NCI-H774 (cell line): ENCODE measurements at places on chromosomes 4 and X.

- no peak for DNase-seq
Measured at GRCh38 chr4:73213916-73214653, 44.5 kb downstream of the ANKRD17 start.

- DNase-seq = no peak
Measured at GRCh38 chrX:113868177-113868576, 715.7 kb upstream of the HTR2C start.

DNA sequence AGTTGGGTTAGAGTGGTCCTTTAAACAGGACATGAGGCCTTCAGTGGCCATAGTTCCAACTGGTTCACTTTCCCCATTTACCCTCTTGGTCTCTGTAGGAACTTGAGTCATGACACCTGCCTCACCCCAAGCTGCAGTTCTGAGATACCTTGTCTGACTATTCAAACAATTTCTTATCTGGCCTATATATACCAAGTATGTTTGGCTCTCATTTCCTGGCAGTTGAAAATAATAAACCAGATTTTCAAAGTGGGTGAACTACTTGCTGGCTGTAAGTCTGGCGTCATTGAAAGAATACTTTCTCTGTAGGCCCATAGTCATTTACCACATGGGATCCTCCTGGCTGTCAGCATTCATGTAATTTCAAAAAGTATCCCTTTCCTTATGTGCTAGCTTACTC, 228.8 kb downstream of the SHROOM3 start:
- no peak for DNase-seq

- no peak for DNase-seq
Measured at GRCh38 chr4:81946996-81947395, 426.8 kb downstream of the HNRNPD start.

GRCh38 chrX:9635803-9636202, 129.8 kb downstream of the GPR143 start:
- DNase-seq = no peak

GRCh38 chr4:141301216-141301615, 80.5 kb downstream of the ZNF330 start:
- no peak for DNase-seq

GRCh38 chrX:136662104-136662503, 14.1 kb downstream of the CD40LG start:
- DNase-seq = no peak

GRCh38 chr4:2168469-2169319, 73.2 kb downstream of the HAUS3 start:
- DNase-seq = no peak

DNA sequence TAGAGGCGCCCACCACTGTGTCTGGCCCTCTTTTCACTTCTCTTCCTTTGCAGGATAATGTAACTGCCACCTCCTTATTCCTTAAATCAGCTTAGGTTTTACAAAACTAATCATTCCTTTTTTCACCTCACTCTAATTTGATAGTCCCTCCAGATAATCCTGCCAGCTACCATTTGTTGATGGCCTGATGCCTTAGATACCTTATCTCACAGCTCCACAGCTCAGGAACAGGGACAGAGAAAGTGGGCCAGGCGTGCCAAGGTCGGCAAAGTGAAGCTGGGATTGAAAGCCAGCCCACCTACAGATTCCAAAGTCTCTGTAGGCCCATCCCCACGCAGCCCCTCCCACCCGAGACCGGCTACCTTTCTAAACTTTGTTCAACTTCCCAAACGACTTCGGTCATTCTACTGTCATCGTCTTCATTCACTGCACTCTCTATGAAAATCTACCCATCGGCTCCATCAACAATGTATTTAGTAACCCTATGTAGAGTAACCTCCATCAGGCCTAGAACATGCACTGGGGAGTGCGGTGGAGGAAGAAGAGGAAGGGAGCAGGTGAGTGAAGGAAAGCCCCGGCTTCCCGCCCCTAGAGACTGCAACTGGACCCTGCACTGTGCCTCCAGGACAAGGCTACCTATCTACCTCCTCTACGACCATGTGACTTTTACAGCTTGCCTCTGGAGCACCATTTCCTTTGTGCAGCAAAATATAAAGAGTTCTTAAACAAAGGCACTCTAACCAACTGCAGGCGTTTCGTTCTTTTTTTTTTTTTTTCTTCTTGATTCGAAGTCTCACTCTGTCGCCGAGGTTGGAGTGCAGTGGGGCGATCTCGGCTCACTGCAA, 1.5 kb downstream of the CASP6 start:
- no peak for DNase-seq

DNA sequence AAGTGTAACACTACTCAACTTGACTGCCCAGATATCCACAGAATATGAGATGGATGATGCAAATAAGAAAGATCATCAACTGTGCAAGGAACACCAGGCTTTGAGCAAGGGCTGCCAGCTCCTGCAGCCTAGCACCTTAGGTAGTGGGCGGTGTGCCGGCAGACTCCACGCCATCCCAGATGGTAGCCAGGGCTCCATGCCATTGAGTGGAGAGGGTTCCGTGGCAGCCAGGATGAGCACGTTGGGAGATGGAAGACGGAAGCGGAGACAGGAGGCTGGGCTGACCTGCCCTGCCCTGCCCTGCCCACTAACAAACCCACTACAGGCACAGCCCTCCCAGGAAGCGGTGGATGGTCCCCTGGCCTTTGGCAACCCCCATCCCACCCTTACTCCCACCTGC, 51.9 kb downstream of the TMPRSS11F start:
- DNase-seq = no peak

DNA sequence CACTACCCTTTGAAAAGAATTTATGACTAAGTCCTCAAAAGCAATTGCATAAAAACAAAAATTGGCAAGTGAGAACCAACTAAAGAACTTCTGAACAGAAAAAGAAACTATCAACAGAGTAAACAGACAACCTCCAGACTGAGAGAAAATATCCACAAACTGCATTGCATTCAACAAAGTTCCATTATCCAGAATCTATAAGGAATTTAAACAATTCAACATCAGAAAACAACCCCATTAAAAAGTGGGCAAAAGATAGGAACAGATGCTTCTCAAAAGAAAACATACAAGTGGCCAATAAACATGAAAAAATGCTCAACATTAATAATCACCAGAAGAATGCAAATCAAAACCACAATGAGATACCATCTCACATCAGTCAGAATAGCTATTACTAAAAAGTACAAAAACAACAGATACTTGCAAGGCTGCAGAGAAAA, 130.2 kb downstream of the GASK1B start:
- DNase-seq = no peak

DNA sequence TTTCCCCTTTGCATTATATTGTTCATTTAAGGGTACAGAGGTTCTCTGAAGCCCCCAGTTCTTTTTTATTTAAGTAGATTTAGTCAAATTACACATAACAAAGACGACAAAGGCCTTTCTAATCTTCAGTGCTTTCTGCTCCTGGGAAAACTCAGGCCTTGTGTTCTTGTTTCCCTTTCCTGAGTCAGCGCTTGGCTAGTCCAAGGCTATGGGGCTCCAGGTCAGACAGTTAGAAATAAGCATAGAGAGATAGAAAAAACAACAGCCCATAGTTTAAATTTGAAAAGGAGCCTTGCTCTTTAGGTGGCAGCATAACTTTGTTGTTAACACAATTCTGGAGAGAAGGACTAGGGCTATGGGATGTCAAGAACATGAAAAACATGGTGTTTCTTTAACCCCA, 97.3 kb downstream of the PPP1R2C start:
- no peak for DNase-seq

DNA sequence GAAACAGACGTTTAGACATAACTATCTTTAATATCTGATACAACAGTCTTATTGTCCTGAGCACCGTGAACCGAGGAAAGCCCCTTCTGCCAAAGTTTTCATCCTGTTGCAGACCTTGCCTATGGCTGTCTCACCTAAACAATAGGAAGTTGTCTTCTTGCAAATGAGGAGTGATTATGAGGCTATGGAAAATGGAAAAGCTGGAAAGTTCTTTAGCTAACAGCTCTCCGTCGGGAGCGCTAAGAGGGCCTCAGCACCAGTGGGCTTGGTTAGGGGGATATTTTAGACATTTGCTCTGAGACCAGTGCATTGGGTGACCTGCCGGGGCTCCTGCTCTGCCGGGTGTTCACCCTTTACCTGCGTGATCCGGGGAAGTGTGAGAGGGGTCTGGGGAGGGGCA, 28.4 kb downstream of the TMEM131L start:
- no peak for DNase-seq

DNA sequence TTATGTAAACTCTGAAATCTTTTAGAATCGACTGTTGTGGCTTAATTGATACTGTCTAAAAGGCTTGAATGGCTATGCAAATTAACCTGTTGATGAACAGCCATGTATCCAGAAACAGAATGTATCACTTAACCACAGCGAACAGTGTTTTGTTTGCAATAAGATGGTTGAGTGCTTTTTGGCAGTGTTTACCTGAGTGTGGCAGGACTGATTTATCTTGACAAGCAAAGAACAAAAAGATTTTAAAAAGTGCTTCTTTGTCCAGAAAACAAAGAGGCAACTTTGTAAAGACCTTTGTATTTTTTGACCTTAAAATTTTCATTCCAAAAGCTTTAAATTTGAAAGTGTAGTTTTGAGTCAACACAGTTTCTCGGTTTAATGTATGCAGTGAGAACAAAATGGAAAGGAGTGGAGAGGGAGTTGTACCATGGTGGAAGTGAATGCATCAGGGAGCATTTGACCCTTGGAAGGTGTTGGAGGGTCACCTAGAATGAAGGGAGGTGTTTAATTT, 18.0 kb downstream of the ARHGAP10 start:
- DNase-seq = no peak

DNA sequence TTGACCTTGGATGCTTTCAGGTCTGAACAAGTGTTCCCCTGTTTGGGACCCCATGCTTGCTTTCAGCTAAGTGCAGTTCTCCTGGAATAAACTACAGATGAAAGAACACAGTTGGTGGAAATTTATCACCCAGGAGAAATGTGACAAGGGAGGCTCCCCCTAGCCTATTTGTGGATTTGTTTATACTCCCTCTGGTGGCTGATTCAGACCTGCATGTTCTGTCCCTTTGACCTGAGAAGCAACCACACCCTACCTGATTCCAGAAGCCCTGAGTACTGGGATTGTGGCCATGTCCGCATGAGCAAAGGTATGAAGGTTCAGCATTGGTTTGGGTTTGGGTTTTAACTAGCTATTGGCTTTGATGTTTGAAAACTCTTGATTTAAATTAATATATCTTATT, 440.9 kb downstream of the MID1IP1 start:
- DNase-seq = no peak

- DNase-seq = no peak
Measured at GRCh38 chrX:45743081-45743533, 542.4 kb upstream of the DIPK2B start.

- no peak for DNase-seq
Measured at GRCh38 chrX:133399411-133399810, 15.9 kb downstream of the GPC4 start.

DNA sequence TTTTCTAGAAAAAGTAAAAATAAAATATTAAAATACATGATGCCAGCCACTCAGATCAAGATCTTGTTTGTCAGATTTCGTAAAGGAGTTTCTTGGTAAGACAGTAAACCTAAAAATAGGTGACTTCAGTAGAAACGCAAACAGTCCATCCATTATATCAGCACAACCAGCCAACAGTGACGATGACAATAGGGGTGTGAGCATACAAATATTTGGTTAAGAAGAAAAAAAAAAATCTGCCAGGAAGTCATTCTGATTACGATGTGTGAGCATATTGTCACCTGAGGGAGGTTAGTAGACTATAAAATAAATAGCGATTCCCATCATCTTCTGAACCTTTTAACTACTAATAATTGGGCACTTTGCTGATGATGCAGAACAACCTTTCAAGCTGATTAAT, 37.6 kb downstream of the SLC7A11 start:
- DNase-seq = peak; percentile 49

- peak; percentile 57 for DNase-seq
Measured at GRCh38 chr4:53693408-53693807, 102.1 kb upstream of the LNX1 start.

- no peak for DNase-seq
Measured at GRCh38 chr4:145035494-145036136, 62.4 kb downstream of the ANAPC10 start.

- no peak for DNase-seq
Measured at GRCh38 chr4:5626913-5627312, 81.4 kb downstream of the EVC2 start.

DNA sequence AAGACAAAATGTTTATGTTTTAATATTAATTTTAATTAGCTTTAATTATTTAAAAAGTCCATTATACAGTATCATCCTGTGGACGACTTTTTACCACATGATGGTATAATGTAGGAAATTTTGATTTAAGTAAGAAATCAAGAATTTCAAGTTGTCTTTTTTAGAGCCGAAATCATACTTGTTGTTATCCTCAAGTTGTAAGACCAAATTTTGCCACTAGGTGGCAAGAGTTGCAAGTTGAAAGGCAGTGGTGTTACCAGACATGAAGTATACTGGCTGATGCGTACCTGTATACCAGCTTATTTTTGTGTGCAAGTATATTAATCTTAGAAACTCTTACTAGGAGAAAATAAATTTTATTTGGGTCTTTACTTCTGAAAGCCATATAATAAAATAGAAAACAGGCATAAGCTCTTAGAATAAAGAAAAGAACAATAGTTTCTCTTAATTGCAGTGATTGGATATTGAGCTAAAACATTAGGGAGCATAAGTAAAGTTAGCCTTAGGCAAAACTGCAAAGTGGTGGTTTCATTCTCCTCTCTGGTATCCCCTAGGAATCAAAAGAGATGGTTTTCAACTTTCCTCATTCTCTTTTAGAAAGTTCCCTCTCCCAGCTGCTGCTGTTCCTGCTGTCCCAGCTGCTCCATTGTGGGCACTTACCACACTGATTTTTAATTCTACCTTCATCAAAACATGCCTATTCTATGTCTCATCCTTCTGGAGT, 118.0 kb upstream of the WDFY3 start:
- peak; percentile 35 for DNase-seq

DNA sequence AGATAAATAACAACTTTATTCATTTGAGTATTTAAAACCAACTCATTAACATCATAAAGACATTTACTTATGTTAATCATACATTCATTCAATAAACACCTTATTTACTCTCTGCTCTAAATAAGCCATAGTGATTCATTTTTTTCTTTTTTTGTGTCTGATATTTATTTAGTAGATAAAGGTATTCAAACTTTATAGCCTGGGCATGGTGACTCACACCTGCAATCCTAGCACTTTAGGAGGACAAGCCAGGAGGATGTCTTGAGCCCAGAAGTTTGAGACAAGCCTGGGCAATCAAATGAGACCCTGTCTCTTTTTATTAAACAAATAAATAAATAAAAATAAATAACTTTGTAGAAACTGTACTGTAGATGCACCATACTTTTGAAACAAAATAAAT, 771.3 kb upstream of the PCDH7 start:
- no peak for DNase-seq

GRCh38 chr4:55409468-55410171, 13.9 kb downstream of the TMEM165 start:
- DNase-seq = no peak

GRCh38 chrX:48465336-48465933, 4.6 kb downstream of the SLC38A5 start:
- no peak for DNase-seq
